ENCODE measurements at places on chromosomes 4 and X.

GRCh38 chr4:160848489-160848888 is 1315.3 kb downstream of the FSTL5 start:
- DNase-seq = no peak

- DNase-seq = no peak
These were observed 597.9 kb downstream of the GBA3 start for GRCh38 chr4:23290656-23291055.

GRCh38 chrX:65642914-65643491 is 24.5 kb upstream of the MSN start:
- no peak for DNase-seq

DNA sequence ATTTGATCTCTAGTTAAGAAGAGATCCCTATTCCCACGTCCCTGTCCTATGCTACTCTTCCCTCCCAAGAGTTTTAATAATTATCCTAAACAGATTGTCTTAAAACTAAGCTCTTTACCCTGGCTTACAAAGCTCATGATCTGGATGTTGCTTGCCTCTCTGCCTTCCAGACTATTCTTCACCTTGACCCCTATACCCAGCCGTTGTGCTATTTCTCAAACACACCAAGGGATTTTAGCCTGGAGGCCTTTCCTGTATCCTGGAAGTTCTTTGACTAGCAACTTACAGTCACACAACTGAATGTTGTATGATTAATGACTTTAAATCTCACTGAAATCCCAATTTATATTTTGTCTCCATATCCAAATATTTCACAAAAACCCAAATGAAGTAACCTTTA is 314.9 kb downstream of the ADGRL3 start:
- DNase-seq = no peak

- DNase-seq = no peak
These were observed 12.9 kb upstream of the SMPX start for GRCh38 chrX:21770631-21771321.

DNA sequence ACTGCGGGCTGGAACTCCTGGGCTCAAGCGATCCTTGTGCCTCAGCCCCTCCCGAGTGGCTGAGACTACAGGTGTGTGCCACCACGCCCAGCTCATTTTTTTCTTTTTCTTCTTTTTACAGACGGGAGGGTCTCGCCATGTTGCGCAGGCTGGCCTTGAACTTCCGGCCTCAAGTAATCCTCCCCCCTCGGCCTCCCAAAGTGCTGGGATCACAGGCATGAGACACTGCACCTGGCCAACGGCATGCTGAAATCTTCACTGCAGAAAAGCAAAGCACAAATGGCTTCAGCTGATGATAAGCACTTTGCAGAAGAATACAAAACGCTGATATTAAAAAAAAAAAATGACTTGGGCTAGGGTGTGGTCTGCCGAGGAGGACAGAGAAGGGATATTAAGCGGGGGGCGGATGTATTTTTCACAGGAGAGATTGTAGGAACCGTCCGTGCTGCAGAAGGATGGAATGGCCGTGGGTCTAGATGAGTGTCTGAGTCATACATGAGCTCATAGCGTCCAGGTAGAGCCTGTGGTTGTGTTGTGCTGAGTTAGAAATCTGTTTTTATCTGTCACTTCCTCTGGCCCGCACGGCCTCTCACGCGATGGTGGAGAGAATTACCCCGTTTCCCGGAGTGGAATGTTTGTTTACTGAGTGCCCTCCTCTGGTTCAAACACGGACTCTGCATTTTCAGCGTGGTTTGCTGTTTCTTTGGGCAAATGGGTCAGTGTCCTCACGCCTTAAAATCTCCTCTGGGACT is 8.5 kb upstream of the AKAP17A start:
- DNase-seq = peak; percentile 68

DNA sequence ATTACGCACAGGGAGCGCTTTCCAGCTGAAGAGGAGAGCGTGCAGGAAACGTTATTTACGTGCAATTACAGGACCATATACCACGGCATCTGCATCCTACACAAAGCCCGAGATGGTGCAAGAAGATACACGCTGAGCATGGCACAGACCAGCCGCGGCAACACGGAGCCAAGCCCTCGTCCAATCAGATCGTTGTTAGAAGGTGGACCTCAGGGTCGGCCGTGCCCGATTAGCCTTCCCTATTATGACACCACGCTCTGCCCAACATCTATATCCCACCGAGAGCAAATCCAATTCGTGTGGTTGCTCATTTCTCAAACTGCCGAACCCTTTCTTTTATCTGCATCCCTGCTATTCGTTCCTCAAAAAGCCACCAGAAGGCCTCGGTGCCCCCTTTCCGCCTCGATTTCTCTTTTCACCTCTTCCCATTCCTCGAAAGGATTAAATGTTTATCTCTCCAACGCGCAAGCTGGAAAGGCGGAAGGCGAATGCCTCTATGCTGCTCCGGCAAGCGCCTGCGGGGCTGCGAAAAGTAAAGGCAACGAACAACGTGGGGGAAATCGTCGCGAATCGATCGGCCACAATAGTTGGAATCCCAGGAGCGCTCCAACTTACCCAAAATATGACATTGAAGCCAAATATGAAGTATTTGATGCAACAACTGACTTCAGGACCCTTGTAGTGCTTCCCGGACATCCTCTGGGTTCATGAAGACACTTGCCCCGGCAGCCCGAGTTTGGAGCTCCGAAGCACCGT is 702 bp downstream of the TSPAN5 start:
- DNase-seq = peak; percentile 42

DNA sequence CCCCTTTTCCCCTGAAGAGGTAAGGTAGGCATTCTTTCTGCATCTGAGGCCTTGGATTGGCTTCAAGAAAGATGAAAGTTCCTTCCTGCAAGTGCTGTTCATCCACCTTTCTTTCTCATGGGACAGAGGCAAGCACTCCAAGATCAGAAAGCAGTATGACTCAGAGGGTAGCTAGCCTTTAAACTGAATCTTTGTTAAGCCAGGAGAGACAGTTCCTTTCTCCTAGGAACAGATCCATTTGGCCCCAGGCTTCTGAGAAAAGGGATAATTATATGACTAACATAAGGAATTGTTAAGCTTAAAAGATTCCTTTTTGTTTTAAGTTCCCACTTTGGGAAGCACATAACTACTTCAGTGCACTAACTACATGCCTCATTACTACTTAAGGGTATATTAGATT is 192.0 kb downstream of the PPP3CA start:
- DNase-seq = no peak

GRCh38 chr4:178242655-178243054 is 800.4 kb upstream of the AGA start:
- DNase-seq = no peak
